ENCODE measurements at places on chromosomes 1 and 21. TPM values are rescaled to one million over a fixed set of nuclear protein-coding genes. Genes with fewer than 3 reads are reported as not detected.

CTSS gene
- 153 TPM for total RNA-seq

RWDD3 gene
- total RNA-seq = 11.5 TPM

ACAP3 gene
- 26.9 TPM for total RNA-seq

SYT2 gene
- 0.15 TPM for total RNA-seq

- H3K4me1 ChIP-seq = no peaks in the 10 kb centered on the region
- H3K36me3 ChIP-seq = no peaks in the 10 kb centered on the region
- no peak for DNase-seq
- no peaks in the 10 kb centered on the region for H3K27me3 ChIP-seq
- H3K27ac ChIP-seq = no peak overlapping the region
Measured at GRCh38 chr1:150513351-150513791, 2.2 kb upstream of the FALEC start.

DNA sequence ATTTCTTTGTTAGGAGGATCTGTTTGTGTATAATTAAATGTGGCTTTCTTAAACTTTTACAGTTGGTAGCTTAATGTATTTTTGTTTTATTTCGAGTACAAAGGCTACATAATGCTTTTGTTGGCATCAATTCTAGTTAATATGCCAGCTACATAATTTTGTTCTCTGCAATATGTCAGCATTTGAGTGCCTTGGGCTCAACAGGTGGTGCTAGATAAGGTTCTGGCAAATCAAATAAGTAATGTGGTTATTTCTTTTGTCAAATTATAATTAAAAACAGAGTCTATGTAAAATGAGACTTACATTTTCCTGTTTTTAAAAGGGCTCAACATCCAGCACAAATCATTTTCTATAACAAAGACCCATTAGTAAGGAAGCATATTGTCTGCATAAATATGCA is 410.6 kb upstream of the NR5A2 start:
- no peak overlapping the region for H3K27ac ChIP-seq
- no peak for DNase-seq
- no peaks in the 10 kb centered on the region for H3K27me3 ChIP-seq
- no peaks in the 10 kb centered on the region for H3K36me3 ChIP-seq

DNA sequence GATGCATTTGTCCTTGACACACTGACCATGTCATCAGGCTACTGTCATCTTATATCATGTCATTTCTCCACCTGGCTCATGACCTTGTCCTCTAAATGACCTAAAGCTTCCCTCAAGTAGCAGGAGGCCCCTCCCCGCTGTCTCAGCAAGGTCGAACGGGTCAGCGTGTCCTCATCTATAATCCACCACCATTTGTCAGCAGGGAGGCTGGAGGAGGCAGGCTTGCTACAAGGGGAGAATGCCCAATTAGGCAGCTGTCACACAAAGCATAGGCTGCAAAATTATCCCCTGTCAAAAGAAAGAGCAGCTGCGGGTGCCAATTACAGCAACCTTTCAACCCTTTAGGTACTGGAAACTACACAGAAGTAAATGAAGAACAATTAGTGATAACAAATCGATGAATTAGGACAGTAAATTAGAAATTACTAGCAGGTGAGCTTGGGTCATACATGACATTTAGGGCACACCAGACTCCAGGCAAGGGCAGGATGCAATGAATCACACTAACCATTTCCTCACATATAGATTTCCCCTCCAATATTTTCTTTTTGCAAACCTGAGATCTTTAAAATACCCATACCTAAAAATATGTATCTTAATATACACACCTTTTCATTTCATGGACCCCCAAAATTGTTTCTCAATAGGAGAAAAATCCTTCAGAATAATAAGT is 61.2 kb downstream of the NRIP1 start:
- no peaks in the 10 kb centered on the region for H3K36me3 ChIP-seq
- no peaks in the 10 kb centered on the region for H3K27me3 ChIP-seq
- DNase-seq = no peak
- H3K27ac ChIP-seq = no peak overlapping the region

All from breast epithelium (tissue), 4 donors.